ENCODE measurements at places on chromosomes 7 and 10.

DNA sequence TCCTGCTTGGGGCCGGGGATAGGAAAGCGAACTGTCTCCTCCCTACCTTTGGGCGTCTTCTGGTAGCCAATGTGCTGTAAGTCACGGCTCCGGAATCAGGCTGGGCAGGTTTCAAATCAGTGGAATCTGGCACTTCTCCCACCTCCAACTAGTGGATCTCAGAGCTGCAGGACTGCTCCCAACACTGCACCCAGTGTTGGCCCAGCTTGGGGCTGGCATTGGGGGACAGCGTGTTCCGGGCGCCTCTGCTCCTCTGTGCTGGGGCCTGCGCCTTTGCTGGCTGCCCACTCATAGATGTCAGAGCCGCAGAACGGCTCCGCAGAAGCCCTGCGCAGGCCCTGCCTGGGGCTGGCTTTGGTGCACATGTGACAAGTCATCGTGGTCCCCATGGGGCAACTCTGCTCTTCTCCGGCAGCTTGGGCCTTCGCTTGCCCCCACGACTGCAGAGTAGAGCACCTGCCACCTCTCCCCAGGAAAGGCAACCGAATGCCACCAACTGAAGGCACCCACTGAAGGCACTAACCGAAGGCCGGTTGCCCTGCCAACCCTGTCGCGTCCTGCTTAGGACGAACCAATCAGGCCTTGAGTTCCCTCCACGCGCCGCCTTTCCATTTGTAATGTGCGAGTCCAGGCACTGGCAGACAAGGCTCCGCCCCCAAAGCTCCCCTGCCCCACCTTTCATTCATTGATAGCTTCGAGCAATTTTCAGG lies 85.5 kb upstream of the ABI1 start:
- no peak for DNase-seq

DNA sequence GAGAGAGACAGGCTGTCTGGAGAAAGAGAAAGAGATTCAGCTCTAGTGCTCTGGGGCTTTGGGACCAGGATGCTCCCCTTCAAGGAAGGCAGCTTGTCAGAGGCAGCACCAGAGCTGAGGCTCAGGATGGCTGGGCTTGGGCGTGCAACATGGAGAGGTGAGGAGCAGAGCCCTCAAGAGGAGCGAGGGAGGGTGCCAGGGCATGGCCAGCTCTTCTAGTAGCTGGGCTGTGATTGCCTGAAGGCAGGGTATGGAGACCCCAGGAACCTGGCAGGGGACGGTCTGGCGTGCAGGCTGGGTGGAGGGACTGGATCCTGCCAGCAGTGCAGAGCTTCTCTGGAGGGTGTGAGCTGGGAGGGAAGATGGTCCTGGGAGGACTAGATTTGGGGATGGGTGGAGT lies 40.2 kb downstream of the ANTXRL start:
- no peak for DNase-seq

DNA sequence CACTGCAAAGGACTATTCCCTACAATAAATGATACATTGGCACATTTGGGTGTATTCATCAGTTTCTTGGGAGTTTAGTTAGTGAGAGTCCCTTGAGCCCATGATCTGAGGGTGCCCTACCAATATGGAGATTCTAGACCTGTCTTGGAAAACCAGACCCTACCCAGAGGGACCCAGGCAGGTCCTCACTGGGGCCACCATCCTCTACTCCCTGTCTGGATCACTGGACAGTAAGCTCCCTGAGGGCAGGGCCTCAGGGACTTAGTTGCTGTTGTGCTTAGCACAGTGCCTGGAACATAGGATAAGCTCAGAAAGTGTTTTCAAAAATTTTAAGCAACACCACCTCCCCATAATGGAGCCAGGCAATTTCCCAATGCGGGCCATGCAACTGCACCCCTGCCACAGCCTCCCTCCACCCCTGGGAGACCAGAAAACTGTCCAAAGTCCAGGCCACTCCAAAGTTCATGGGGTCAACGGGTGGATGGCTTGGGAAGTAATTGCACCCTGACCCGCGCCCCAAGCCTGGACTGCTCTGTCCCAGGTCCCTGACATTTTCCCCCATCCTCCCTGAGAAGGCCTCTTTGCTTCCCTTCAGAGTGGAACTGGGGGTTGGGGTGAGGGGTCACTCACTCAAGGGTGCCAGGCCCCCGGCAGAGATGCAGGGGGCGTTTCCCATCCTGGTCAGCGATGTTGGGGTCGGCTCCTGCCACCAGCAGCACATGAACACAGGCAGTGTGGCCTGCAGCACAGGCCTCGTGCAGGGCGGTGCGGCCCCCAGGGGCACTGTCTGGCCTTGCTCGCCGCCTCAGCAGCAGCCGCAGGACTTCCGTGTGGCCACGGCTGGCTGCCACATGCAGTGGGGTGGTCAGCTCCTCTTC lies 1.0 kb downstream of the ASB10 start:
- no peak for DNase-seq

DNA sequence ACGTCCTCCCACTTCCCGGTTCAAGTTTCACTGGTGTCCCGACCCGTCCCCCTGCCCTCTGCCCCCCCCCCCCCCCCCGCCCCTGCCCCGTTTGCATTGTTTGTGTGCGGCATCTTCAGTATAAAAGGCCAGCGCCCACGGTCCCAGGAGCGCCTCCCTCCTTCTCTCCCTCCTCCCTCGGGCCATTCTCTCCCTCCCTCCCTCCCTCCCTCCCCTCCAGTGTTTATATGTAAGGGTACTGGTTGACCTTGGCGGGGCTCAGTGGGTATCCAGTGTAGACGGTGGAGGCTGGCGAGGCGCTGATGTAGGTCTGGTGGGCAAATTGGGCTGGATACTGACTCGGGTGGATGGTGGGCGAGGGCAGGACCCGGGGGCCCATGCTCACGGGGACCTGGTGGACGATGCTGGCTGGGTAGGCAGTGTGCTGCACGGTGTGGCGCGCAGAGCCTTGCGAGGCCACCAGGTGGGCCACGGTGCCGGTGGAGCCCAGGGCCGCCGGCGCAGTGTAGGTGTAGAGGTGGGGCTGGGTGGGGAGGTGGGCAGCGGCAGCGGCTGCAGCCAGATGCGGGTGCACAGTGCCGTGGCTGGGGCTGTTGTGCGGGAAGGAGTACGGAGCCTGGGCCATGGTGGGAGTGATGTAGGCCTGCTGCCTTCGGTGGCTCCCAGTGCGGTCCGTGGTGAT lies 49.4 kb downstream of the CLEC2L start:
- DNase-seq = no peak

DNA sequence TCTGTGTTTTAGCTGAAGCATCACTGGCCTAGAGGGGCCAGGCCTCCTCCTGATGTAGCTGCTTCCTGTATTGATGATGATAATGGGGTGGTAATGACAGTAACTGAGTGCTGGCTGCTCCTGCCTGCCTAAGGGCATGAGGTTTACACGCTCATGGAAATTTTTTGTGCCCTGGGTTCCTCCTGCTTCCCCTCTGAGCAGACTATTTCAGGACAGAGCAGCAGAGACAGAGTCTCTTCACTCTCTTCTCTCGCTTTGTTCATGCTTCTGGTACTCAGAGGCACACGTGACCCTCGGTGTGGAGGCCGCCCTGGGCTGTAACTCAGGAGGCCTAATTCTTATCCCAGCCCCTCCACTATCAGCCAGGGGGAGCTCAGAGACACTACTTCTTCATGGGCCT lies 27.9 kb downstream of the LRRC20 start:
- no peak for DNase-seq

GRCh38 chr7:106795877-106796231 lies 69.2 kb upstream of the PIK3CG start:
- no peak for DNase-seq

- no peak for DNase-seq
Measured at GRCh38 chr10:104020020-104020419, 53.1 kb downstream of the SLK start.

DNA sequence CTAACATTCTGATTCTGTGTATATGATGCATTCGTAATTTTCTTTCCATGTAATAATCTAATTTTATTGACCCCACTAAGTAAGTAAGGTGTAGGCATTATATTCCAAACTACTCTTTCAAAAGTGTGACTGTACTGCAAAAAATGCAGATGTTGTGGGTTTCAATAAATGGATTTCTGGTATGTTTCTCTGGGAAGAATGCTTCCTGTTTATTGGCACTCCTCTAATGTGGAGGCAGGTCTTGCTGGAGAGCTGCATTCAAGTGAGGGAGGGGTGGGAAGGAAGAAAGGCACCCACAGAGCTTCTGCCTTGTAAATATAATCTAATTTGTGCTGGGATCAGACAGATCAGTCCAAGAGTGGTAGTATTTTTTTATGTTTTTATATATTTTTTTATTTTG lies 23.9 kb downstream of the ST7 start:
- no peak for DNase-seq

DNA sequence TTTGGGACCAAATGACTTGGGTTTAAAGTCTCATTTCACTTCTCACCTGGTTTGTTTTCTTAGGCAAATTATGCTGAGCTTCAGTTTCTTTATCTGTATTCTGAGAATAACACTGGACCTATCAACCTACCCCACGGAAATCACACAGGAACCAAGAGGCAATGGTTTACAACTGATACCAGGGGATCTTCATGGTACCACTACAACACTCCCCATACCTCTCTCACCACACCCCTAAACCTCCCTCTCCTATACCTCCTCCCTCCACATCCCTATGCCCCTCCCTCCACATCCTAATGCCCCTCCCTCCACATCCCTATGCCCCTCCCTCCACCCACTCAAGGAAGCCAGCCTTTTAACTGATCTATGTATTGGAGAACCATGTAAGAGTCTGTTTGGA lies 9.9 kb downstream of the FAM204A start:
- DNase-seq = no peak

- DNase-seq = no peak
Measured at GRCh38 chr7:79008786-79009185, 444.7 kb downstream of the MAGI2 start.

GRCh38 chr10:43135656-43136055 lies 2.6 kb upstream of the CSGALNACT2 start:
- DNase-seq = no peak

DNA sequence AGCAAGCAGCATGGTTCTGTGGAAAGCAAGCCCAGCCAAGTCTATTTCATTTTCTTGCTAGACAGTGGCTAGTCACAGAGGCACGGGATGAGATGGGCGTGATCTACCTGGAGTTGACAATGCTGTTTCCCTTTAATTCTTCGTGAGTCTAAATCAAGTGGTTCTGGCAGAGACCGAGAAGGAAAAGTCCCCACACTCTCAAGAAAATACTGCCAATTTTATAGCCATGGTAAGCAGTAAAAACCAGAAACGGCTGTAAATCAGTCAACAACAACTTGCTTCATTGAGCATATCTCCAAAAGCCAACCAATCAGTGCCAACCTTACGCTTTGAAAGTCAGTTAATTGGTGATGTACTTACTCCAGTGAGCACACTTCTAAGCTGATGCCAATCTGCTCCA lies 223.4 kb downstream of the SEC23IP start:
- DNase-seq = no peak

DNA sequence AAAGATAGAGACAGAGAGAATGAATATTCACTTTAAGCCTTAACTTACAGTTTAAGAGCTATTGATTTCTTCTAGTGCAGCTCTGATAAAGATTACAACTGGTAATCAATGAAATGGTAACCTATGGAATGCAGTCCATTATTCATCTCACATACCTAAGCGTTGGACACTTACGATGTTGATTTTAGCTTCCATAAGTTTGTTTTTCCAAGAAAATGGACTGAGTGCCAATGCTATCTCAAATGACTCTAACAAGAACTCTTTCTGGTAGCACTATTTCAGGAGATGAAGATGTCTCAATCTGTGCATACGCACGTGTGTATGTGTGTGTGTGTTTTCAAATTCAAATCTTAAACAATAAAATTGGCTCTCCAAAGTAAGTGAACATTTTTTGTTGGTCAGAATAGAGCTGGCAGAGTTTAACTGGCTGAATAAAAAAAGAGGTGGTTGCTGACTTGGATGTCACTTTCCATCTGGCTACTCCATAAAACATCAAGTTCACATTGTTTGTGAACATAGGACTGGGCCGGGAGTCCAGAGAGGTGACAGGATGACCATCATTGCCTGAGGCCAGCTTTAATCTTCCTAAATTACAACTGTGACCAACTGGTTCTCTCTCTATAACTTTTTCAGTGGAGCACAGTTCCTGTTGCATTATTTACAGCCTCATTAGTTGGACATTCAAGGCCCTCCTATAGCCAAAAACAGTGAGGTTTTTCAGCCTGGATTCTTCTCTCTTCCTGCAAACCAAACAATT lies 106.9 kb upstream of the CSTF2T start:
- DNase-seq = no peak

GRCh38 chr10:99329554-99330346 lies 594 bp downstream of the CNNM1 start:
- DNase-seq = no peak

- no peak for DNase-seq
Measured at GRCh38 chr10:132407243-132407746, 10.3 kb downstream of the PWWP2B start.

GRCh38 chr10:98446661-98447221 lies at the start of gene HPS1:
HPS1 (minus strand) TSS chr10:98446935; CDS start chr10:98443240, 3,695 bp downstream.
- DNase-seq = peak; percentile 51

GRCh38 chr10:2223548-2224320 lies 486.4 kb upstream of the ADARB2 start:
- DNase-seq = no peak

DNA sequence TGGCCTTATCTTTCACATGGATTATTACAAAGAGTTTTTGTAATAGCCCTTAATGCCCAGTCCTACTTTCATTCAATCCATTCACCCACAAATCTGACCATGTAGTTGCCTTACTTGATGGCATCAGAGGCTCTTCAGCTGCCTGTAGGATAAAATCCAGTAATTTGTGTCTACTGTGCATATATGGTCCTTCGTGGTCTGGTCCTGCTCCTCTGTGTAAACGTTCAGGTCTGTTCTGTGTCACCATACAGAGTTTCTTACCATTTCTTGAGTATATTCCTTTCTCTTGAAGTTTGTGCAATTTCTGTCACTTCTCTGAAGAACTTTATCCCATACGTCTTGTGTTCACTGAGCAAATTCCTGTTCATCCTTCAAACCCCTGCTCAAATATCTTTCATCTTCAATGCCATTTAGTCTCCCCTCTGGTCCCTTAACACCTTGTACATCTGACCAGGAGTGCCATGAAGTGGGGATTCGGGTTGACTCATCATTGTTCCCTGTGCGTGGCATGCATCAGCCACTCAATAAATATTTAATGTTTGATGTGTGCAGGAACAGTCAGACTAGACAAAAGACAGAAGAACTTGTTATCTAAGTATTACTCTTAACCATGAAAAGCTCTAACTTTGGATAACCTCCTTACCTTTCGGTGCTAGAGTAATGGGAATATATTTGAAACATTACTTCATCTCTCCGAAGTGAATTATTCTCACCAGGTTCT lies 98.6 kb upstream of the RPA3 start:
- DNase-seq = no peak

GRCh38 chr10:29057822-29058331 lies 231.0 kb upstream of the LYZL1 start:
- DNase-seq = no peak

DNA sequence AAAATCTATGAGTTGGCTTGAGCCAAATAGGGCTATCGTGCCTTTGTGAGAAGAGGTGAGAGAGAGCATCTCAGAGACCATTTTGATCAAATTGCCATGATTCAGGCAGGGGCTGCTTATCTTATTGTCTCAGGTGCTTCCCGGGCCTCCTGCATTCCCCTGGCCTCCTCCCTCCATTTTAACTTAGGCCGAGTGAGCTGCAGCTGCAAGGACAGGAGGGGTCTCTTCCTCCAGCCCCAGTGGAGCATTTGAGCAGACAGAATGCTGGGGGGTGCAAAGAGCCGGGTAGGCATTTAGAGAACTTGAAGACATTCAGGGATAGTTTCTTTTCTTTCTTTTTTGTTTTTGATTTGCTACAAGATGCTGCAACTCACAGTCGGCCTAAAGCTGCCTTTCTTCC lies 59.0 kb downstream of the BUB3 start:
- DNase-seq = no peak

- DNase-seq = no peak
Measured at GRCh38 chr10:86234107-86234506, 132.5 kb downstream of the GRID1 start.

GRCh38 chr7:35380739-35381224 lies 126.9 kb upstream of the TBX20 start:
- DNase-seq = no peak

Measured in effector memory CD4-positive, alpha-beta T cell (primary cell).